ENCODE measurements at places on chromosomes 3 and 15. TPM values are rescaled to one million over a fixed set of nuclear protein-coding genes. Genes with fewer than 3 reads are reported as not detected.

SEMA5B gene
- 0.45 TPM for total RNA-seq

ANKUB1 gene
- total RNA-seq = not detected

MUSTN1 gene
- total RNA-seq = not detected

GRAMD1C gene
- 1.4 TPM for total RNA-seq

GPR149 gene
- total RNA-seq = not detected

IGDCC3 gene
- total RNA-seq = not detected

CLDN1 gene
- total RNA-seq = 28.6 TPM

TMF1 gene
- 17.4 TPM for total RNA-seq

LDHAL6B gene
- total RNA-seq = not detected

XPC gene
- total RNA-seq = 33.2 TPM

PLSCR2 gene
- total RNA-seq = not detected

CPB1 gene
- total RNA-seq = not detected

XCR1 gene
- not detected for total RNA-seq

ABHD10 gene
- 22.2 TPM for total RNA-seq

TNNC1 gene
- total RNA-seq = 1.4 TPM
